Naive B cell (primary cell): ENCODE measurements at places on chromosomes 1 and 21.

GRCh38 chr1:118206966-118207365, 21.9 kb upstream of the SPAG17 start:
- no peaks in the 10 kb centered on the region for H3K36me3 ChIP-seq
- no peak for DNase-seq
- no peak overlapping the region for H3K4me3 ChIP-seq
- no peaks in the 10 kb centered on the region for H3K27me3 ChIP-seq

GRCh38 chr1:208029381-208030287, 118.7 kb upstream of the CD34 start:
- no peak for DNase-seq
- no peaks in the 10 kb centered on the region for H3K4me1 ChIP-seq
- H3K4me3 ChIP-seq, result no peak overlapping the region

DNA sequence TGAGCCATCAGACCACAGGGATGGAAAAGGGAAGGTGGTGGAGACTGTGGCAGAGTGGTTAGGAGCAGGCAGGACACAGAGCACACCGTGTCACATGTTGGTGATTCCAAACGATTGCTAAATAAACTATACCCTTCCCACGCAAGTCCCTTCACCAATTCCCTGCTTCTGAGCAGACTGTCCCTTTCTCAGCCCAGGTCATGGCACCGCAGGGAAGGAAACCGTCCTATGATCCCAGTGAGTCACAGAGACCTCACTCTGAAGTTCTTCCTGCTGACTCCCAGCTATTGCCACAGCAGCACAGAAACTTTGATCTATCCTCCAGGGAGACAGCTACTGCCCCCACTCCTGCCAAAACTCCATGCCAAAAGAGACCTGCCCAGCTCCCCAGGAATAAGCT, 19.2 kb downstream of the RIMS3 start:
- peaks cover 5% of the 10 kb centered on the region for H3K4me1 ChIP-seq
- peaks cover 16% of the 10 kb centered on the region for H3K27me3 ChIP-seq
- no peak for DNase-seq
- no peak overlapping the region for H3K4me3 ChIP-seq

DNA sequence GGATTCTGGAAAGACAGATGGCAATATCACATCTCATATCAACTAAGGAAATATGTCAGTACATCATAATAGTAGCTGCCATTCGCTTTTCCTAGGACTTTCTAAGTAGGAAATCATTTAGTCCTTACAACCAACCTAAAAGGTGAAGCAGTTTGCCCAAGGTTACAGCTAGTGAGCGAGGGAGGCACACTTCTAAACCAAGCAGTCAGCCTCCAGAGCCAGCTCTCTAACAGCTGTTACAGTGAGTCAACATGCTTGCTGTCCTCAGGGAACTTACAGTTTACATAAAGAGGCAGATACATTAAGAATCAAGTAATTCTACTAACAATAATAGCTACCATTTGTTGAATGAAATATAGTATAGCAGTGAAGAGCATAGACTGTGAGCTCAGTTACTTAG, 57.1 kb downstream of the GIPC2 start:
- H3K36me3 ChIP-seq, result no peaks in the 10 kb centered on the region
- no peak for DNase-seq
- no peaks in the 10 kb centered on the region for H3K4me1 ChIP-seq
- H3K4me3 ChIP-seq, result no peak overlapping the region

- H3K4me3 ChIP-seq, result no peak overlapping the region
- no peak overlapping the region for H3K27ac ChIP-seq
- DNase-seq, result no peak
- H3K4me1 ChIP-seq, result peaks cover 4% of the 10 kb centered on the region
Measured at GRCh38 chr1:21594935-21595897, 73.9 kb downstream of the RAP1GAP start.

DNA sequence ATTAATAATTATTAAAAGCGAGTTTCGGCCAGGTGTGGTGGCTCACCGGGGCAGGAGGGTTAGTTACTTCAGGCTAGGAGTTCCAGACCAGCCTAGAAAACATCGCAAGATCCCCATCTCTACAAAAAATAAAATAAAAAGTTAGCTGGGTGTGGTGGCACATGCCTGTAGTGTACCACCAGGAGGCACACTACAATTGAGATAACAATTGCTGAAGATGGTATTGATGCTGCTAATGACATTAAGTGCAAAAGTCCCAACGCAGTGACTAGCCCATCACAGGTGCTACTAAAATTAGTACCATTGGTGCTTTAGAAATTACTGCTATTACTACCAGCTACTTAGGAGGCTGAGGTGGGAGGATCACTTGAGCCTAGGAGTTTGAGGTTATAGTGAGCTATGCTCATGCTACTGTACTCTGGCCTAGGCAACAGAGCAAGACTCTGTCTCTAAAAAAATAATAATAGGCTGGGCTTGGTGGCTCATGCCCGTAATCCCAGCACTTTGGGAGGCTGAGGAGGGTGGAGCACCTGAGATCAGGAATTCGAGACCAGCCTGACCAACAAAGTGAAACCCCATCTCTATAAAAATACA, 156.6 kb downstream of the GREM2 start:
- H3K27me3 ChIP-seq, result no peaks in the 10 kb centered on the region
- no peaks in the 10 kb centered on the region for H3K36me3 ChIP-seq
- no peak for DNase-seq
- H3K4me1 ChIP-seq, result no peaks in the 10 kb centered on the region

- no peak overlapping the region for H3K27ac ChIP-seq
- H3K4me1 ChIP-seq, result peaks cover 4% of the 10 kb centered on the region
- no peaks in the 10 kb centered on the region for H3K36me3 ChIP-seq
Measured at GRCh38 chr1:245039196-245039595, 115.6 kb upstream of the KIF26B start.

GRCh38 chr1:54970901-54971300, 9.5 kb upstream of the TMEM61 start:
- peaks cover 22% of the 10 kb centered on the region for H3K27me3 ChIP-seq
- H3K4me3 ChIP-seq, result no peak overlapping the region
- H3K36me3 ChIP-seq, result no peaks in the 10 kb centered on the region
- no peak for DNase-seq
- H3K4me1 ChIP-seq, result peaks cover 10% of the 10 kb centered on the region
